ENCODE measurements at places on chromosomes 16 and 17. TPM values are rescaled to one million over a fixed set of nuclear protein-coding genes. Genes with fewer than 3 reads are reported as not detected.
A peak's percentile ranks its signal among the peaks of the same experiment; 100 is the strongest.

- H3K36me3 ChIP-seq: peaks cover 5% of the 10 kb centered on the region
- peak overlapping the region; percentile 48 for H3K4me3 ChIP-seq
- peak overlapping the region; percentile 42 for H3K27ac ChIP-seq
- peak; percentile 99 for DNase-seq
- no peaks in the 10 kb centered on the region for H3K27me3 ChIP-seq
- peaks cover 11% of the 10 kb centered on the region for H3K4me1 ChIP-seq
Measured at GRCh38 chr16:29877266-29877961, 14.4 kb upstream of the CDIPT start.

DNA sequence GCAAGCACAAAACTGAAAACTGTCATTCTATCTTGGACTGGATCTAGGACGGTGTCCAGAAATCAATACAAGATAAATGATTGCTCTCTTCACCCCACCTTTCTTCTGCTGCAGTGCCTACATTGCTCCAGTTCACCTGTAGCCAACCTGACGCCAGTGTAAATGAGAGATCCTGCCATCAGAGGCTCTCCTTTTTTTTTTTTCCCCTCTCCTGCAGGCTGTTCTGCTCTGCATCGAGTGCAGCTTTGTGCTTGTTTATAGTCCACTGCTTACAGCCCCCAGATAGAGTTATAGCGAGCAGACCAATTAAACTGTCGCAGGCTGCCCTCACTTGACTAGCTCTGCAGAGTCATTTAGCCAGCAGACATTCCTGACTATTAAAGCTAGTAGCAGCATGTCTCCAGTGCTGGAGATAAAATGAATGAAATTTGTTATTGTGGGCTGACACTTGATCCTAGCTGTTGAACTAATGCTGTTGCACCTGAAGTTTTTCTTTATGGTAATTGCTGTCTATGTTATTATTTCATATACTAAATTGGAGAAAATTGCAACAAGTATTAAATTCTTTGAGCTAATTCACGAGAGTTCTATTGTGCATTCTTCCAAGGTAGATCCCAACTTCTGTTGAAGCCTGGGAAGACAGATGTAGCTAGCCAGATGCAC lies 257.1 kb downstream of the FTO start:
- DNase-seq: no peak
- H3K4me1 ChIP-seq: no peaks in the 10 kb centered on the region
- H3K36me3 ChIP-seq: no peaks in the 10 kb centered on the region
- H3K27me3 ChIP-seq: no peaks in the 10 kb centered on the region
- no peak overlapping the region for H3K4me3 ChIP-seq
- H3K27ac ChIP-seq: no peak overlapping the region

DNA sequence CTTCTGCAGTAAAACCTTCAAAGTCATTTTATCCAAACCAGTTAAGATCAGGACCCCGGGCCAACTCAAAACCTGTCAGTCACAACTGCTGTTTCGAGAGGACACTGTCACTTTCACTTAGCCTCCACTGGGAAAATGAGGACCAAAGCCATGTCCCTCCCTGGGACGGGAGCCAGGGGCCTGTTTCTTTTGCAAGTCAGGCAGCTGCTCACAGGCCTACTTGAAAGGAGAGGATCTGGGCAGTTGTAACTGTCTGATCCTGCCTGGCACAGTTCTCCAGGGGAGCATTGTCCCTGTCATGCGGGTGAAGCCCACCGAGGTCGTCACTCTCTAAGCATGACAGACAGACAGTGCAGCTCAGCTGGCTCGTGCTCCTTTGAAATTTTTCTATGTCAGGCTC lies 276.2 kb downstream of the NPIPA8 start:
- H3K4me3 ChIP-seq: no peak overlapping the region
- no peaks in the 10 kb centered on the region for H3K27me3 ChIP-seq
- no peak for DNase-seq

GRCh38 chr16:23317751-23318150 lies 15.6 kb downstream of the SCNN1B start:
- no peak for DNase-seq
- H3K27me3 ChIP-seq: no peaks in the 10 kb centered on the region
- no peak overlapping the region for H3K27ac ChIP-seq
- H3K4me3 ChIP-seq: no peak overlapping the region

DNA sequence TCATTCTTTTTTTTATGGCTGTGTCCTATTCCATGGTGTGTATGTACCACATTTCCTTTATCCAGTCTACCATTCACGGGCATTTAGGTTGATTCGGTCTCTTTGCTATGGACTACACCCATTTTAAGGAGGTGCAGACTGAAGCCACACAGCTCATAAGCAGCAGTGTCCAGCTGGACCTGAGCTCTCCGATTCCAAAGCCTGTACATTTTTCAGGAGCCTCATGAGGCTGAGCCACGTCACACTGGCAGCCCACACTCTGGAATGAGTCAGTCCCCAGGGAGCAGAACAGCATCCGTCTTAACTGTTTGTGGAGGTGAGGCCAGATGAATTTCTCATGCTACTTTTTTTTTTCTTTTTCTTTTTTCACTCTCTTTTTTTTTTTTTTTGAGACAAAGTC lies 116.1 kb downstream of the C16orf95 start:
- no peak overlapping the region for H3K27ac ChIP-seq
- H3K4me3 ChIP-seq: no peak overlapping the region
- H3K27me3 ChIP-seq: no peaks in the 10 kb centered on the region
- H3K4me1 ChIP-seq: peaks cover 7% of the 10 kb centered on the region

The EMC6 gene
- total RNA-seq: 86.5 TPM

The MKS1 gene
- total RNA-seq: 21.7 TPM
